ENCODE measurements at places on chromosomes 1 and 21.
A peak's percentile ranks its signal among the peaks of the same experiment; 100 is the strongest.

- no peak for DNase-seq
These were observed 15.2 kb downstream of the TFAP2E start for GRCh38 chr1:35588197-35588910.

- DNase-seq = no peak
These were observed 12.4 kb downstream of the NEXN start for GRCh38 chr1:77900687-77901293.

DNA sequence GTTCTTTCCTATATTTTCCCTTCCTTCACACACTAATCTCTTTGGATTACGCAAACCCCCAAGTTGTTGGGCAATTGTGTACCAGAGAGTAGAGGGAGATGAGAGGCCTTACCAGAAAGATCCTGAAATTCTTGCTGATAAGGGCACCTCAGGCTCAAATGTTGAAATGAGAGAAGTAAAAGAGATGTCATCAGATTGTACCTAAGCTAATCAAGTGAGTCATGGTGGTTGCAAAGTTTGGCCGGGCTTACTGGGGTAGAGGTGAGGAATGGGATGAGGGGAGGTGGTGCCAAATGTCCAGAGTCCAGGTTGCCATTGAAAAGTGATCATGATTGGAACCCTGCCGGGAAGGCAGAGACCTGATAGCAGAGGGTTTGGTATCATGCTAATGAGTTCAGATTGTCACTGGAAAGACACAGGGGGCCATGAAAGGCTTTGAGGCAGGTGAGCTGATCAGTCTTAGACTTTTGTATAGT, 43.1 kb downstream of the OPTC start:
- no peak for DNase-seq

DNA sequence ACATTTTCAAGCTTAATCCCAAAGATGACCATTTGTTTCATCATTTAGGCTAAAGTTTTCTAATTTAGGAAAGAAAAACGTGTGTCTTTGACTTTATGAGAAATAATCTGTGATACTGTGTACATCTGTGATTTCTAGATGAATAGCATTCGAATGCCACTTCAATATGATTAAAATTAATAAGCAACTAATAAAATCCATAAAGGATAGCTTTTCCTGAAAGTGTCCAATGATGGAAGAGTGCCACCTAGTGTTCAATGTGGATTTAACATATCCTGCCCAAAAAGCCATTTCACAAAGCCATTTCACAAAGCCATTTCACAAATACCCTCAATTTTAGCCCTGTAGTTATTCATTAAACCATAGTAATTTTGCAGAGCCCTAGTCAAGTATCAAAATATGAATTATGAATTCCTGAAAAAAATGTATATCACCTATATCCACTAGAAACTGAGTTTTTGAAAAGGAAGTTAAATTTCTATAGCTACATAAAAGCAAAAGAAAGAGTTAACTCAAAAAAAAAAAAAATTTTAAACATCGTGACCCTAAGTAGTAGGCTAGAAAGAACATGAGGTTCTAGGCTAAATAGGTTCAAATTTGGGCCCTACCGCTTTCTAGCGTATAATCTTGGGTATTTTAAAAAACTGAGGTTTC, 19.1 kb downstream of the NME7 start:
- no peak for DNase-seq

DNA sequence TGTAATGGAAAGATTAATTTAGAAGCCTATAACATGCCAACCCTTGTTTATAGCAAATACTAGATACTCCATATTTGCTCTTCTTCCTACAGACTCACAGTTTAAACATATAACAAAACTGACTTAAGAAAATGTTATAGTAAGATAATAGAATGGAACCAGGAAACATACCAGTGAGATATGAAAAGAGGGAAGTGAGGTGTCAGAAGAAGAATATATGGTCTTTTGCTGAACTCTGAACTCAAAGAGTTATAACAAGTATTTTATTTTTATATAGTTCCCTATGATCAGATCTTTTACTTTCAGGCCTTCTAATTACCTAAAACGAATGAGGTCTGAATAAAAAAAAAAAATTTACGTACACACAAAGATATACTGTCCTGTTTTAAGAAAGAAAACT, 20.9 kb downstream of the TMED5 start:
- no peak for DNase-seq

DNA sequence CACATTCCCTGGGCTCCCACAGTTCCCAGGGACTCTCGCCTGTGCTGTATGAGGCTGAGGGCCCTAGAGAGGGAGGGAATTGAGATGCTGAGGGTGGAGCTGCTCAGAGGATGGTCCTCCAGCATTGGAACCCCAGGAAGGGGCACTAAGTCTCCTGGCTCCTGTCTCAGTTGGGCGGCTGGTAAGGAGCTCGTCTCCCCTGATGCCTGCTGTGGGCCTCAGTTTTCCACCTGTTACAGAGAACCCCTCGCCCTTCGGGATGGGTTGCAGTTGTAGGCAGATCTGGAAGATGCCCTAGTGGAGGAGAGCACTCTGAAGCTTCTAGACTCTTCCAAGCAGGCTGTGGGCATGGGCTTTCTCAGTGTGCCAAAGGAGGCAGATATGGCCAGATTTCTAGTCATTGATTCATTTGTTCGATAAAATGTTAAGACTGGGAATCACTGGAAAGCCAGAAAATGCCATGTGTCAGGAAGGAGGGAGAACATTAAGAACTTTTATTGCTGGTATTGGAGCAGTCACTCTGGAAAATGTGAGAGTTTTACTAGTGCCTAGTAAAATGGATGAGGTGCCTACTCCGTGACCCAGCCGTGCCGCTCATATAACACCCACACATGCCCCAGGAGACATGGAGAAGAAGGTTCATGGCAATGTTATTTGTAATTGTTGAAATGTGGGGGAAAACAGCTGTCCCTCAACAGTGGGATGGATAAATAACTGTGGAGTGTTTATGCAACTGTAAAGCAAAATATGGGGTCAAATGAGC, 828 bp upstream of the MYBPH start:
- peak; percentile 45 for DNase-seq

DNA sequence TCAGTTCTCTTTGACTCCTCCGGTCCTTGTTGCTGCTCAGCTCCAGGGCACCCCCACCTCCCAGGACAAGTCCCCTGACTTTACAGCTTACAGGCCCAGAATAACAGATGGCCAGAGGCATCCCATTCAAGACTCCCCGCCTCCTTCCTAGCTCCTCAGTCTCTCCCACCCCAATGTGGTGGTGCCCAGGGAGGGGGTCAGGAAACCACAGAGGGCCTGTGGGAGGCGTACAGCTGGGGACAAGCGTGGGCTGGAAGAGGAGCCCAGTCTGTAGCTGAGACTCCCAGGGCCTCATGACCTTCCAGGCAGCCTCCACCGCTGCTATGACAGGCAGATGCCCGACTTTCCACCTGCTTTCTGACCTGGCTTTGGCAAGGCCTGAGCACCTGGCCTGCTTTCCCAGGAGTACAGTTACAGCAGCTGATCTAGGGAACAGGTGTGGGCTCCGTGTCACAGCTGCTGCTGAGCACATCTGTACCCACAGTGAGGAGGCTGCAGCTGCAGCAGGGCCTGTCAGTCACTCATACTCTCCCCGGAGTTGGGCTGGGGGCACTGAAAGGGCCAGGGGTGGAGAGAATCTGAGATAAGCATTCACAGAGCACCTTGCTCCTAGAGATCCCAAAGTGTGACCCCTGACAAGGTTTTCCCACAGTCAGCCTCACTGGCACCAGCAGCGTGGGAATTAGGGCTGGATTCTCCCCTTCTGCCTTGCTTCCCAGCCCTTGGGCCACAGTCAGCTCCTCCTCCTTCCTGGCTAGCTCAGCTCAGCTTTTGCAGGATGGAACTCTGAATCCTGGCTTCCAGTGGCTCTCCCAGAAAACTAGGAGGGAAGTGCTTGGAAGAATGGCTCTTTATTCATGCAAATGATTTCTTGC, 7.1 kb upstream of the NAV1 start:
- DNase-seq = no peak

DNA sequence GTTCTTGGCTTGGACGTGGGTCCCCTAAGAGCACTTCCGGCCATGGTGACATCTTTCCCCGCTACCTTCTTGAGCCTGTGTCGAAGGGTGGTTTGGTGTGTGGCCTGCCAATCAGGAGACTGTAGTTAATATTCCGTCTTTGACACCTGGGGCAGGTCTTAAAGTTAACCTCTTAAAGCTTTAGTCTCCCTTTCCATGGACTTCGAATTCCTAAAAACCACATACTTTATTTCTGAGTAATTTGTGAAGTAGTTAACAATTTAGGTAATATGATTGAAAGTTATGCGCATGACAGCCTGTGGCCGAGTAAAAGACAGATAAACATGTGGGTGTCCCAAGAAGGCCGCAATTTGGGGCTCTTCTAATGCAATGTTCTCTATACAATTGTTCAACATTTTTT, 10.2 kb upstream of the RAB29 start:
- DNase-seq = no peak

DNA sequence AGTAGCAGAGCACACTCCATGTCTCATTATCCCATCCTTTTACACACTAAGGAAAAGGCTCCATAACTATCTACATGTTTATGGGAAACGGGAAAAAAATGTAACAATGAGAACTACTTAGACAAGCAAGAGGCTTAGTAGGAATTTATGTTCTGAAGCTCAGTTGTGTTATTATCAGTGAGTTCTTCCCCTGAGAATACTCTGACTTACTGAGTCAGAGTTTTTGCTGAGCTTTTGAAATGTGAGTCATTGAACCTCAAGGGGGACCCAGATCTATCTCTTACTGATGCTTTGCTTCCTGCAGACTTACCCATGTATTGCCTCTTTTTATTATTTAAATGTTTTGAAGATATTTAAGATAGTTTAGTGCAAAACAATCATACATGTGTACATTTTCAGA, 20.1 kb downstream of the CFHR5 start:
- no peak for DNase-seq

DNA sequence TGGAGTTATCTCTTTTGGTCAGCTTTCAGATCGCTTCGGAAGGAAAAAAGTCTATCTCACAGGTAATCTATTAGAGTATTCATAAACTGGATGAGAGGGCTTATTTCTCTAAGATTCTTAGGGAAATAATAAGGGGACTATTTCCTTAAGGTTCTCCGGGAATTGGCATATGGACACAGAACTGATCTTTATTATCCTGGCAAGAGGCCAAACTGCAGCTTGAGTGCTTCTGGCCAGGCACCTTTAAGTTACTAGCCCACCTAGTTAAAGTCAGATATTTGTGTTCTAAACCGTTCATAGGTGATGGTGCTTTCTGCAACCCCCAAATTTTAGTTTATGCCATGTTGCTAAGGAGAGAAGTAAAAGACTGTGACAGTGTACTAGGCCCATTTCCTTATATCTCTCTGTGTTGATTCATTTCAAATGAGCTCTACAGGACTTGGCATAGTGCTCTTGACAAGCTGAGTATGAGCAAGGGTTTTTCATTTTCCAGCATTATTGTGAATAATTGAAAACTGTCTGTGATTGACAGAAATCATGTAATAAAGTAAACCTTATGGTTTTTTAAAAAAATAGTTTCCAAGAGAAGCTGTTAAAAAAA, 43.4 kb downstream of the SLC22A15 start:
- DNase-seq = no peak

- no peak for DNase-seq
These were observed 19.7 kb downstream of the AK4 start for GRCh38 chr1:65167586-65168242.

DNA sequence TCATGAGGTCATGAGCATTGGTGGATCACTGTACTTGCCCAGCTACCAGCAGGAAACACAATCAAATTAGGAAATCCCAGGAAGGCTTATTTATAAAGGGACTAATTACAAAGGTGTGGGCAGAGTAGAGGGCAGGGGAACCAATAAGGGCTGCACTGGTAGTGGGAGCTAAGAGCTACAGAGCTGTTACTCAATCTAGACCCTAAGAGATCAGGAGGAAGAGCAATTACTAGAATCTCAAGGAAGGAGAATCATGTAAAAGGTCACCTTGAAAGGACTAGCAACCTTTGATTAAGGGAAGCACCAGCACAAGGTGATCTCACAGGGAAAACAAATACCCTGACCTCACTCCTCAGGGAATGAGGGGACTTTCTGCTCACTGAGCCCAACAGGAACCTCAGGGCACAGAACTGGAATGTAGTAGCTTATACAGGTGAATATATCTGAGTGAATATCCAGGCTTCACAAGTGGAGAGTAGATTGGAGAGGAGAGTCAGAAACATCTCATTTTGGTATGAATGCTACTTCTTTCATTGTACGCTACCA, 66.8 kb downstream of the SAMSN1 start:
- no peak for DNase-seq

DNA sequence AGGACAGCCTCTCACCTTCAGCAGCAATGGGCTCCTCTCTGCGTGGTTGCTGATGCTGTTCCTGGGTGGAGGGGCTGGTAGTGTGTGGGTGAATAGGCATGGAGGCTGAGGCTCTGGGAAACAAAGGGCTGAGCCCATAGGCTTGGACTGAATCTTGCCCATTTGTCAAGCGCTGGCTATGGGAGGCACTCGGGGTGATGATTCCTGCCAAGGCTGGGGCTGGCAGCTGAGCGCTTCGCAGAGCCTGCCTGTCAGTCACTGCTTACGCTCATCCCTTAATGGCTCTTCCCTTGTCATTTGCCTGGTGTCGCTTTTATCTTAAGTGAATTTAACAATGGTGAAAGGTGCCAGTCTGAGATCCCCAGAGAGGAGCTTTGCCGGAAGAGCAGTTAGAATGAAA, 353.3 kb downstream of the PBX1 start:
- no peak for DNase-seq

- DNase-seq = no peak
These were observed 185.5 kb upstream of the ZC3H12A start for GRCh38 chr1:37288900-37289299.

GRCh38 chr1:103283841-103284669, 175.7 kb upstream of the COL11A1 start:
- DNase-seq = no peak

- no peak for DNase-seq
These were observed 414.0 kb downstream of the CAMTA1 start for GRCh38 chr1:7199077-7199779.

- no peak for DNase-seq
These were observed 11.2 kb upstream of the LEPR start for GRCh38 chr1:65409314-65409713.

GRCh38 chr1:225697428-225697827, 44.5 kb upstream of the ENAH start:
- DNase-seq = no peak

- no peak for DNase-seq
These were observed 90.0 kb upstream of the HNRNPU start for GRCh38 chr1:244954359-244954758.

GRCh38 chr1:109619576-109620400, at the start of the genes AMPD2 and GNAT2:
AMPD2 (plus strand) TSS chr1:109619837; CDS start chr1:109621176, 1,339 bp downstream.
GNAT2 (minus strand) TSS chr1:109619616; CDS start chr1:109612870, 6,746 bp downstream.
- DNase-seq = peak; percentile 88

GRCh38 chr1:101745551-101746270, 251.0 kb downstream of the OLFM3 start:
- DNase-seq = no peak

- no peak for DNase-seq
These were observed 101.7 kb downstream of the TRABD2B start for GRCh38 chr1:47895279-47896125.

- DNase-seq = no peak
These were observed 312.6 kb downstream of the DUSP10 start for GRCh38 chr1:221429264-221429663.

DNA sequence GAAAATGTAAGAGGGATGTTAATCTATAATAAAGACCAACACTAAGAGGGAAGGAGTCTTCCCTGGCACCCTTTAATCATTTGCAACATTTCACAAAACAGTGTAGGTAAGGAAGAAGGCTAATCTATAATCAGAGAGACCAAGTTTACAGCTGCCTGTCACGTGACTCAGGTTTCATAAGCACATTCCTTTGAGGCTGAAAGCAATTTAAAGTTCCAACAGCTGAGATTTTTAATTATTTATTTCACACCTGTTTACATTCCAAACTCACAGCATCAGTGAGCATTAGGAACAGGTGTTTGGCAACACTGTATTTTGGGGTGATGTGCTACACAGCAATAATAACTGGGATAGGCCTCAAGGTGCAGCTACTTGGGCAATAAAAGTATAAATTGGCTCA, 75.7 kb upstream of the PGBD5 start:
- no peak for DNase-seq
